M059J (cell line): ENCODE measurements at places on chromosomes 5 and 9. TPM values are rescaled to one million over a fixed set of nuclear protein-coding genes. Genes with fewer than 3 reads are reported as not detected.
A peak's percentile ranks its signal among the peaks of the same experiment; 100 is the strongest.

Gene ARID3C
- total RNA-seq = not detected in 2 replicates

Gene CD74
- 1.8 and 6.0 TPM in 2 replicates for total RNA-seq

Gene RUSC2
- 11.5 and 24.3 TPM in 2 replicates for total RNA-seq

Gene PCDHB13
- 0.39 and 0.42 TPM in 2 replicates for total RNA-seq

Gene WNT8A
- 0.12 and 0.54 TPM in 2 replicates for total RNA-seq

Gene PCSK5
- 0.07 and 0.10 TPM in 2 replicates for total RNA-seq

Gene TAF1L
- 0.02 TPM in 2 replicates for total RNA-seq

Gene PDE6A
- 0.02 and 0.22 TPM in 2 replicates for total RNA-seq

GRCh38 chr9:113598883-113599282 is 135.4 kb downstream of the RGS3 start:
- DNase-seq = peak; percentile 61

GRCh38 chr5:16980983-16981382 is 44.9 kb upstream of the MYO10 start:
- DNase-seq = peak; percentile 88

- DNase-seq = peak; percentile 73
Observed at GRCh38 chr5:102762095-102762534, 7.0 kb downstream of the PAM start.

GRCh38 chr9:74078647-74079046 is 418.5 kb upstream of the RORB start:
- DNase-seq = peak; percentile 22

- DNase-seq = no peak
Observed at GRCh38 chr5:159345861-159346260, 15.6 kb upstream of the IL12B start.

DNA sequence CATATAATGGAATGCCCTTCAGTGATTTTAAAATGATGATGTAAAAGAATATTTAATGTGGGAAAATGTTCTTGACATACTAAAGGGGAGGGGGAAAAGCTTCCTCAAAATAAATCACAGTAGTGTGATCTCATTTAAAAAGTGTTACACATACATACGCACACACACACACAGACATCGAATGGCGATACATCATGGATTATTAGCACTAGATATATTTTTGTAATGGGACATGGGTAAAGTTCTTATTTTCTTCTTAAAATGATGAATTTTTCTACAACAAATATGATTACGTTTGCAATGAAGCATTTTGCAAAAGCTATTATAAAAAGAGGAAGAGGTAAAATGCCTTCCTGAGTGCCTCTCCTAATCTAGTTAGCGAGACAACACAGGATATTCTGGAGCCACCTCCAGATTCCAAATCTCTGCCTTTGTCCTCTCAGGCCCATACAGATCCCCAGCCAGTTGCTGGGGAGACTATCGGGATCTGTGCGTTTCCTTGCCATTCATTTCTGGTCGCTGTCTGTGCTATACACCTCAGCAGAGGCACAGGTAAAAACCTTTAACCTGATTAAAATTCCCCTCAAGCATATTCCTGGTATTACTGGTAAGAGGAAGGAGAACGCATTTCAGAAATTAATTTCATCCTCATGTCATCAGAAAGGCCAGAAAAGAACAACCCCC is 69.6 kb downstream of the SLC28A3 start:
- no peak for DNase-seq

DNA sequence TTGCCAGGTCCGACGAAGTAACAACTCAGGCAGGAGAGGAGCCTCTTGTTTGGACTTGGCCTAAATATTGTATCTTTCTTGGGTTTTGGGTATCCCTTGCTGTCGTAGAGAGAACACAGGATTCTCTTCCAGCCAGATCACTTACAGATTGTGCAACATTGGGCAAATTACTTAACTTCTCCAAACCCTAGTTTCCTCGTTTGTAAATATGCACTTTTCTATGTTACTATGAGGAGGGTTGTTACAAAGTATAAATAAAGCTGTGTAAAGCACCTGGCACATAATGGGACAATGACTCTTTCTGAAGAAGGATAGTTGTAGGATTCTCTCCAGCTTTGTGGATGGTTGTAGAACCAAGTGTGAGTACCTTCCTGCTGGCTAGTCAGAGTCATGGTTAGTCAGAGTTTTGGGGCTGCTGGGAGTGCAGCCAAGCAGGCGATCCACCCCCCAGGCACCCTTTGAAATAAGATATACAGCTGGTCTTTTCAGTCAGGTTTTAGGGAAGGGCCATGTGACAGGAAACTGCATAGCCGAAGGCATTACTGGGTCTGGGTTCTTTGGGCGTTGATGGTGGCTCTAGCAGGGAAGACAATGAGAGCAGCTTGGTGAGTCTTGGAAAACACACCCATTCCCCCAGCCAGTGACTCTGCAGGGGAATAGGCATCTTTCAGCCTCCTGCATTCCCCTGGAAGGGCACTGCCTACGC is 49.9 kb upstream of the GDNF start:
- peak; percentile 98 for DNase-seq

DNA sequence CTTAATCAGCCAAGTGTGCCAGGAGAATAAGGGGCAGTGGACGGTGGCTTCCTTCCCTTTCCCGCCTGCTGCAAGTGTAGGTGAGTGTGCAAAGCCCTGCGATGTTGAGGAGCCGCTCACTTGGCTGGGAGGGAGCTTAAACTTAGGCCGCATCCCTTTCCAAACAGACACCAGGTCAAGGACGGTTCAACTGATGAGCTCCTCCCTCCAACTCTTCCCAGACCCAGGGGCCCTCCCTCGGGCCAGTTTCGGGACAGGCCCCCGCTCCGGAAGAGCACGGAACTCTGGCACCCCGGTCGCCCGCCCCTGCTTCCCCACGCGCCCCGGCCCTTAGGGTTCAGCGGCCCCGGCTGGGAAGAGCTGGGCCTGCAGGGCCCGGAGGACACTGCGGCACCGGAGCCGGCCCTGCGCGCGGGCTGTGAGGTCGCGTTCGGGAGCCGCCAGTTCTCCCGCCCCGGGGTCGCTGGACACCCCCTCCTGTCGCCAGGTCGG is 481 bp downstream of the MRPL36 start:
- peak; percentile 32 for DNase-seq

- peak; percentile 14 for DNase-seq
Observed at GRCh38 chr5:142644127-142644526, 41.8 kb downstream of the FGF1 start.

DNA sequence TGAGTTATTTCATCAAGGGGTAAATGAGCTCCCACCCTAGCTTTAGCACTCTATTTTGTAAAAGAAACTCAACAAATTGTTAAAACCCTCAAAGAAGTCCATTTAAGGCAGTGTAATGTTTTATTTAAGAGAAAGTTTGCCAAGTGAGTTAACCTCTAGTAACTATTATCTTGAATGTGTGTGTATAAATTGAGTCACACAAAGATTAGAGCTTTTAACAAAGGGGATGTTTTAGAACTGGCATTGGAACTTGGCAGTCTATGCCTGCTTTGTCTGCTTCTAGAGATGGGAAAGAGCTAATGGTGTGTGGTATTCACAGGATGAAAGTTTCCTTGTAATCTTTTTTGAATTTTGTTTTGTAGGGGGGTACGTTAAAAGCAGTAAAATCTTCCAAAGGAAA is 33.2 kb downstream of the KDM3B start:
- no peak for DNase-seq

DNA sequence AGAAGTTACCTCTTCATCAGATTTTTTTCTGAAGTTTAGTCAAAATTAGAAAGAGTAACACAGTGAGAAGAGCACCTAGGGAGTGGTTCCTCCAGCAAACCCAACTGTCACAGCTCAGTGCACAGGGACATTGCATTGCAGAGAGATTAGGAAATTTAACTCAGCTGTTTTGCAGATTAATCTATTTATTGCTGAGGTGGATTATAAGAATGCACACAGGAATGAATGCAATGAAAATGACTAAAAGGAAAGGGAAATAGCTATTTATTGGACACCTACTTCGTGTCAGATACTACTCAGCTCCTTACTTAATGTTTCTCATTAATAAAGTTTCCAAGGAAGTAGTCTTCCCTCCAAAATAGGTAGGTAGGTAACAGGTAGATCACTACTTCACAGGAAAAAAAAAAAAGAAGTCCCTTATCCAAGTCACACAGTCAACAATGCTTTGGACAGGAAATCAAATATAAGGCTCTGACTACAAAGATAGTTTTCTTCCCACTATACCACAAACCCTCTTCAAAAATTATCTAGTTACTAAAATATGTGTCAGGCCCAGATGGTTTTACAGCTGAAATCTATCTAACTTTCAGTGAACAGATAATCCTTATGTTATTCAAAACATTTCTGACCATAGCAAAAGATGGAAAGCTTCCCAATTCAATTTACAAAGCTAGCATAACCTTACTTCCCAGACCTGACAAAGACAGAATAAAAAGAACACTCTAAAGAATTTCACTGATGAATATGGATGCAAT is 442.2 kb upstream of the MPDZ start:
- DNase-seq = peak; percentile 48

- DNase-seq = no peak
Observed at GRCh38 chr5:52579391-52579790, 208.3 kb upstream of the ITGA1 start.

- DNase-seq = no peak
Observed at GRCh38 chr5:54673523-54674225, 156.1 kb downstream of the SNX18 start.

GRCh38 chr9:128702949-128703615 is 779 bp downstream of the PKN3 start:
- no peak for DNase-seq

DNA sequence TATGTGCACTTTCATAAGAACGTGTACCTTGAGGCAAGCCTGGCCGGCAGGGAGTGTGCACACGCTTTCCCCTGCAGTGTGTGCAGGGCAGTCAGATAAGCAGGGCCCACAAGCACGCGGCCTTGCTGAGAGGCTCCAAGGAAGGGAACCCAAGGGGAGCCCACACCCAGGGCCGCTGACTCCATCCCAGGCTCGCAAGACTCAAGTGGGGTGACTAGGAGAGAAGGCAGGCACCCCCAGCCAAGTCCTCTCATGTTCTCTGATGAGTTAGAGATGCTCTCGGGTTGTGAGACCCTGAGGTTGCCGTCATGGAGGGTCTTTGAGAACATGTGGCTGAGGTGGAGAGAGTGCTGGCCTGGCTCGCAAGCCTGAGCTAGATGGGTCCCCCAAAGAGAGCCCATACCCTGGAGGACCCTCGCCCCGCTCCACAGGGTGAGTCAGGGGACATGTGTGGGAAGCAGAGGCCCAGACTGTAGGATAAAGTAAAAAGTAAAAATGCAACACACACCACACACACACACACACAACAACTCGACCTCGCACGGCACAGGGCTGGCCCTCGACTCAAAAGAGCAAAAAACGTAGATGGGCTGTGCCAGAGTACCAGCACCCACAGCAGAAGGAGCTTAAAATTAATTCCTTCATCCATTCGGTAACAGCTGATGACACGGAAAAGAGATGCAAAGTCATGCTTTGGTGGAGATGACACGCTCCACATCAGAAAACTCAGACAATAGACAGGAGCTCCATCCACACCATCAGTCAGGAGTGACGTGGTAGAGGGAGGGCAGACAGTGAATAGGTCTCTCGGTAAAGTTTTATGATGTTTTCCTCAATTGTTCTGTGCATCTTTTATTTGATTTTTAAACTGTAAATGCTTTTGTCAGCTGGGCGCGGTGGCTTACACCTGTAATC is 54.8 kb upstream of the NKD2 start:
- DNase-seq = no peak

GRCh38 chr5:79578876-79579275 is 33.4 kb upstream of the TENT2 start:
- DNase-seq = no peak

DNA sequence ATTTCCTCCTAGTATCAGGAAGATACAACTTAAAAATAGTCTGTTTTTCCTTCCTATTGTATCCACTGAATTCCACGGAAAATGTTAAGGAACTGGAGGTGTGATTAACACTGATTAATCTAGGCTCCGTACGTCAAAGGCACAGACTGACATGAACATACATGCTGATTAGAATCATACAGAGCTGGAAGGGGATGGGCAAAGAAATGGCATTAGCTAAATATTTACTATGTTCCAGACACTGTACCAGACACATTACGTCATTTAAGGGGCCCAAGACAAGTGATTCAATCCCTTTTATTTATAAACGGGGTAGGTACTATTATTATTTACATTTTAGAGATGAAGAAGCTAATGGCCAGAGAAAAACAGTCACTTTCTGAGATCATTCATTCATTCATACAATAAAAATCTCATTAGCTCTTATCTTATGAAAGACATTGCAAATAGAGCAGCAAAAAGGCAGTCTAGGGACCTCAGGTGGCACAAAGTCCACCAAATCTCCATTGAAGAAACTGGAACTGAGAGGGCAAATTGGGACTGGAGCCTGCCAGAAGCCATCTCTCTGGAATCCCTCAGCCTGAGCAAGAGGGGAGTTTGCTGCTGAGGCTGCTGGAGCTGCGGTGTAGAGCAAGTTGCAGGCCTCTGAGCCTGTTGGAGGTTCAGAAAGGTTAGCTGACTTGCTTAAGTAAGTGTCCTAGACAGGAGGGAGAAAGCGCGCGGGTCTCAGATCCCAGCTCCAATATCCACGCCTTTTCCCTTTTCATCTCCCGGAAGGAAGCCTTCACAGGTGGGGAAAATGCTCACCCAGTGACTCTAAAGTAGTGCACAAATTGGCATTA is 1.6 kb upstream of the TGFBR1 start:
- no peak for DNase-seq

GRCh38 chr5:89849830-89850512 is 559.6 kb downstream of the CETN3 start:
- no peak for DNase-seq

DNA sequence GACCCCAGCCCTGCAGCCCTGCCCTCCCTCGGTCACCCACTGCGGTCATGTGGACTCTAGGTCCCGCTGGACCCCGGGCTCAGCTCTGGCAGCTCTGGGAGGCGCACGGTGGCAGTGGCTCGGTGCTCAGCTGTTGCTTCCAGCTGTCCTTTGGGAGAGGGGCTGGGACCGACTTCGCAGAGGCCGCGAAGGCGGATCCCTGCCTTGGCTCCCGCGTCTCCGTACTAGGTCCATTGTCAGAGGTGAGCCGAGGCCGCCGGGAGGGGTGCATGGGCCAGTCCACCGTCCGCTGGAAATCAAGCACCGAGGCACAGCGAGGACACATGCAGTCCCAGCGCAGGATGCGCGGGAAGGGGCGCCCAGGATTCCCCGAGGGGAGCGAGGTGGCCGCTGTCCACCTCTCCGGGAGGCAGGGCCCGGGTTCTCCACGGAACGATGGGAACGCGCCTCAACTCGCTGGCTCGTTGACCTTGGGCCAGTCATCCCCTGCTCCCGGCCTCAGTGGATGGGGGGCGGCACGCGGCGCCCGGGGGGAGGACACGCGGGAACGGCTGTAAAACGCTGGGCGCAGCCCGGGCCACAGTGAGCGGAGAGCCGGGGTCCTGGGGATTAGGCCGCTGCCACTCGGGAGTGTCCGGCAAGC is 732 bp downstream of the GBGT1 start:
- no peak for DNase-seq

- no peak for DNase-seq
Observed at GRCh38 chr5:179530069-179530998, 20.0 kb upstream of the RUFY1 start.

- DNase-seq = no peak
Observed at GRCh38 chr5:95840956-95841705, 18.6 kb upstream of the GLRX start.

GRCh38 chr5:71907608-71908145 is 188.6 kb downstream of the CARTPT start:
- DNase-seq = no peak
